Endothelial cell of umbilical vein (primary cell): ENCODE measurements at places on chromosomes 3 and 15. TPM values are rescaled to one million over a fixed set of nuclear protein-coding genes. Genes with fewer than 3 reads are reported as not detected.

GRCh38 chr15:71392861-71393283 lies 277.6 kb downstream of the THSD4 start:
- no peak for DNase-seq

Gene SKOR1
- 0.05 and 0.06 TPM in 2 replicates for polyA plus RNA-seq

DNA sequence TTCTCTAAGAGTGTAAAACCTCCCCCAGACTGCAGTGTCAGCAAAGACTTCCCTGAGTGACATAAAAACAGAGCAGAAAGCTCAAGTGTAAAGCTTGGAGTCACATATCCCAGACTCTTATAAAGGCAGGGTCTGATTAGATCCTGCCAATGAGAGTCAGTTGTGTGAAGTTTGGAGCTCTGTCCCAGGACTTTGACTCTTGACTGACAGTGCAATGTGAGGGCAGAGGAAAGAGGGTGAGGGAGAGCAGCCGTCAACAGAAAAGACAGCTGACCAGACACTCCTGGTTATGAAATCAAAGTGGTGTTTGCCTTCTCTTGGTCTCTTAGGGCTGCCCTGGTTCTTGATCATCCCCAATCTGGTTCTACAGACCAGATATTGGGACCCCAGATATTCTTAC lies 393.2 kb downstream of the ERC2 start:
- no peak for DNase-seq

DNA sequence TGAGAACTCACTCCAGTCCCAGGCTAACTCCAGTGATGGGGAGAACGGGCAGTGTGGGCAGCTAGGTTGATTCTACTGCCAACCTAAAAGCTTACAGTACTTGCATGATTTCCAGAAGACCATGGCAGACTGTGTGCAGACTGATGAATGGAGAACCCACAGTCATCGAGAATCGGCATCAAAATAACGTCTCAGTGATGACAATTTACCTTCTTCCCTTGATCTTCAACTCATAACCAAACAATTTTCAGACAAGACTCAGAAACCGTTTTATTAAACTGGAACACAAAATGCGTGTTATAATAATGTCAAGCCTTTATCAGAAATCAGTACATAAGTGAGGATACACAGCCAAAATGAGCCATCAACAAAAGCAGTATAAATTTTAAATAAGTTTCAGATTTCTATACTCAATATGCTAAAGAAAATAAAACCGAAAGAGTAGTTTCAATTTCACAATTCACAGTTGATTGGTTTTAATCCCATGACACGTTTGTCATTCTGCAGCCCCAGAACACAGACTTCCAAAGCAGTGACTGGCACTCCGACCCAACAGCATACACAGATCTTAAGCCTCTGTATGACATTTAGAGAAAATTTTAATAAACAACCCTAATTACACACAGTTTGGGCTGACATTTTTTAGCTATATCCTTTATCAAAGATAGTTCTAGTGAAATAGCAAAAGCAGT lies 54.5 kb downstream of the ZMAT3 start:
- no peak for DNase-seq

DNA sequence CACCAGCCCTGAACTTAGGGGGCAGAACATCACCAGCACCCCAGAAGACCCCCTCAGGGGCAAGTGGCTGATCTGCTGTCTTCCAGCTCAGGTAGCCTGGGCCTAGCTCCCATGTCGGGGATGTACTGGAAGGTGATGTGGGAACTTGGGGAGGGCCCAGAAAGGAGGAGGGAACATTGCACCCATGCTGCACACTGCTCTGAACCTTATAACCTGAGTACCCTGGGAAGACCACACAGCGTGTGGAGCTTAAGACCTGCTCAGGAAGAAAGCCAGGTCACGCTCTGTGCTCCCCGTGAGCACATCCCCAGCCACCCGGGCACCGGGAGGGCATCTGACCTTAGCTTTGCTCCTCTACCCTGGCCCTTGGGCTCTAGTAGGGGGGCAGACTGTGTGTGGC lies 159.4 kb downstream of the ATP10A start:
- no peak for DNase-seq

Gene STAB1
- 369 and 413 TPM in 2 replicates for polyA plus RNA-seq

- peak; percentile 30 for DNase-seq
Observed at GRCh38 chr15:90871716-90872485, 3.5 kb downstream of the FURIN start.

Gene TRH
- not detected in 2 replicates for polyA plus RNA-seq

Gene BUB1B
- polyA plus RNA-seq = 10.1 and 12.2 TPM in 2 replicates

DNA sequence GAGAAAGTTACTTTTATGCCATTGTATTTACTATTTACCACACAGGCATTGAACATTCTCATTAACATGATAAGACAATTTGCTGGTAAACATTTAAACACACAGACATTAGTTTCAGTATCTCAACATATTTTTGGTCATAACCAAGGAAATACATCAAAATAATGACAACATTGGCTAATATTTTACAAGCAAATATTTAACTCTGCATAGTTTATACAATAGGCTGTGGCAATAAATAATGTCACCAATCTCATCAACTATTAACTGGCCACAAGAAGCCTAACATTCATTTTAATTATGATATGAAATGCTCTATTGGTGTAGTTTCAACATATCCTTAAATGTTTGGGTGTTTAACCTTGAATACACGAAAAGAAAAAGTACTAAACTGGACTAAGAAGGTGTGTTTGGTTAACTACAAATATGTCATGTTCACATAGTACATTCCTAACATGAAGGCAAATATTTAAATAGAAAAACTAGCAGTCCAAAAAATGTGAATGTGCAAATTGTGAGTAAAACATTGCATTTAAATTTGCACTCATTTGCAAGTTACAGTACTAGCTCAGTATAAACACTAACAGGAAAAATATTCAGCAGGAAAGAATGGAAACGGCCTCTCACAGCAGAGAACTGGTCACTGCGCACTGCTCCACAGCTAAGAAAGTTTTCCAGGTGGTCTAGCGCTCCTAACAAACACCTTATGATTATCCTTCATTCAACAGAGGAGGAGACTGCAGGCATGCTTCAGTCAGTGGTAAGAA lies 106.6 kb downstream of the GLDN start:
- no peak for DNase-seq

DNA sequence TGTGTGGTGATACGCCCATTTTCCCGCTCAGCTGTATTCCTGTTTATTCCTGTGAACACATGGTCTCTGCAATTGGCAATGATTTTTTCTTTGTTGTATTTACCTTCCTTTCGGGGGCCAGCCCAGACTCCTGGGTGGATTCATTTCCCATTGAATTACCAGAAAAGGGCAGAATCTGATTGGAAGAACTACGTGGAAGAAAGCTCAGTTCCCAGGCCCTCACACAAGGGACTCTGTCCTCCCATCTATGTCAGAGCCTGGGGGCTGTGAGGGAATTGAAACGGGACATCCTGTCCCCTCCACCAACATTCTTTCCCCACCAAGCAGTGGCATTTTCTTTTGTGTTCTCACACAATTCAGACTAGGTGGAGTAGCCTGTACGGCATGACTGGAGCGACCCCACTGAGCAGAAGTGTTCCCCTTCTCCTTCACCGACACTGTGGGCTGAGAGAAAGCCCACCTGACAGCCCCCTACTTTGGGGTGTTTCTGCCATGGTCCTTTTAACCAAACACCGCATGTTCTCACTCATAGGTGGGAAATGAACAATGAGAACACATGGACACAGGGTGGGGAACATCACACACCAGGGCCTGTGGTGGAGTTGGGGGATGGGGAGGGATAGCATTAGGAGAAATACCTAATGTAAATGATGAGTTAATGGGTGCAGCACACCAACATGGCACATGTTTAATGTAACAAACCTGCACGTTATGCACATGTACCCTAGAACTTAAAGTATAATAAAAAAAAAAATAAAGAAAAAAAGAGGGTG lies 32.1 kb upstream of the RFTN1 start:
- DNase-seq = no peak

Gene DUOXA2
- not detected in 2 replicates for polyA plus RNA-seq
